ENCODE measurements at places on chromosomes 1 and 21.

- DNase-seq = no peak
These were observed 31.0 kb downstream of the FBXO42 start for GRCh38 chr1:16321176-16321867.

- DNase-seq = no peak
These were observed 52.5 kb downstream of the ETS2 start for GRCh38 chr21:38858026-38858811.

- no peak for DNase-seq
These were observed 789 bp upstream of the PTPN14 start for GRCh38 chr1:214552174-214552608.

DNA sequence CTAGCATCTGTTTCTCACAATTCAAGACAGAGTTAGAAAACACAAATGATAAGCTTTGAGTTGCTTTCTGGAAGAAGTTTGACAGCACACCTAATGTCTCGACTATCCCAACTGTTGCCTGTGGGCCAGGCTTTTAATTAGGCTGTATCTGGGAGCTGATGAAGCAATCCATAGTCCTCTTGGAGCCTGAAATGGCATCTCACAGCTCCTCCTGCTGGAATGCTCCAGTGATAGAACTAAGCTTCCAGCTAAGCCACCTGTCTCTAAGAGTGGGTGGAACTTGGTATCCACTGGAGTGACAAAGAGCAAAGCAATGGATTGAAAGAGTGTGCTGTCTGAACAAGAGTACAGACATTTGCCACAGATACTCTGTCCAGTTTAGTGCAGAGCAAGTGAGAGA lies 605.3 kb upstream of the NR5A2 start:
- DNase-seq = no peak

DNA sequence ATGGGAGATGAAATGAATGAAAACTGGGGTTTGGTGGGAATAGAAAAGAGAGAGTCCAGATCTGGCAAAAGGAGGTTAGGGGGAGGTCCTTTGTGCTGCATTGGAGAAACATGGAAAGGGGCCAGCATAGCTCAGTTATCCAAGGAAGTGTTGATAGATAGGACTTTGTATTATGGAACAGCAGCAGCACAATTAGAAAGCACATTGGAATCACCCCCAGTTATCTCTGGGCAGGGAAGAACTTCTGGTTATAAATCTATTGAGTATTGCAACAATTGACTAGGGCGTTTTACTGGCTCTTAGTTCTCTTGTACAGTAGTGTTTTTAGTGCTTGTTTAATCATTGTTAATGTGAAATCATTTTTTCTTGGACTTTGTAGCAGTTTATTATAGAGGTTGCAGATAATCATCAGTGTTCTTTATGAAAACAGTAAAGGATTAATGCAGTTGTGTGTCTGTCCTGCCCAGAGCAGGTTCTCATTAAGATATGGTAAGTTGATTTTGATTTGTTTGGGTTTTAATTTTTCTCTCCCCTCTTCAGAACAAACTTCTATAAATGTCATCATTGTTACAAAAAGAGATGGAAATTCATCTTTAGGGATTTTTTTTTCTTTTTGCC lies 76.6 kb downstream of the NR5A2 start:
- DNase-seq = no peak

- no peak for DNase-seq
These were observed 14.0 kb upstream of the ALX3 start for GRCh38 chr1:110084227-110085078.

- no peak for DNase-seq
These were observed 3.1 kb downstream of the PRXL2B start for GRCh38 chr1:2589431-2590232.

DNA sequence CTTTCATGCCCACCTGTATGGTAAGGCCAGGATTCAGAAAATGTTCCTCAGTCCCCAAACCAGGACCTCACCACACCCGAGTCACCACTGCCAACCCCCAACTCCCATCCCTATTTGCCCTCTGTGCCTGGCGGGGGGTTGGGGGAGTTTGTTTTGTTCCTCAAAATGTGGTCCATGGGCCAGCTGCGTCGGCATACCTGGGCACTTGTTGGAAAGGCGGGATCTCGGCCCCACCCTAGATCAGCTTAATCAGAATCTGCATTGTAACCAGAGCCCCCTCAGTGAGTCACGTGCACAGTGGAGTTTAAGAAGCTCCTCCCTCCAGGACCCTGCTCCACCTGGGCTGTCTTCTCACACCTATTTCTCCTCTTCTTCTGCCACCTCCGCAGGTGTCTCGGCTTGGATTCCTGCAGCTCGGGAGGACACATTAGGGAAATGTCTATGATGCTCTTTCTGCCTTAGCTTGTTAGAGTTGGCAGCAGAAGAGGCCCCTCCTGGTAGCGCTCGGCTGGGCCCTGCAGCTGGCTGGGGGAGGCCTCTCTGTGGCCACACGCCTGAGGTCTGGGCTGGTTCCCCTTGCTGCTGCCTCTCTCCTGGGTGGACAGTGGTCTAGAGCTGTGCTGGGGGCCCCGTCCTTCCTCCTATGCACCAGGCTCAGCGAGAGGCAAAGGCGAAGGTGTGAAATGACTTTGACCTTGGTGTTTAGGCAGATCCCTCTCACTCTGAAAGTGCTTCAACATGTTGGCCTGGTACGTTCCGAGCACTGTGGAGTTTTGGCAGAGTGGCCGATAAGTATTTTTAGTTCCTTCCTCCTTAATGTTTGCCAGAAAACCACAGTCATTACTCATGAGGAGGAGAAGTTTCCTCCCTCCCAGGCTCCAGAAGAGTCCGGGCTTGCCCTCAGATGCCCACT lies 41.8 kb upstream of the CAMTA1 start:
- peak; percentile 33 for DNase-seq

DNA sequence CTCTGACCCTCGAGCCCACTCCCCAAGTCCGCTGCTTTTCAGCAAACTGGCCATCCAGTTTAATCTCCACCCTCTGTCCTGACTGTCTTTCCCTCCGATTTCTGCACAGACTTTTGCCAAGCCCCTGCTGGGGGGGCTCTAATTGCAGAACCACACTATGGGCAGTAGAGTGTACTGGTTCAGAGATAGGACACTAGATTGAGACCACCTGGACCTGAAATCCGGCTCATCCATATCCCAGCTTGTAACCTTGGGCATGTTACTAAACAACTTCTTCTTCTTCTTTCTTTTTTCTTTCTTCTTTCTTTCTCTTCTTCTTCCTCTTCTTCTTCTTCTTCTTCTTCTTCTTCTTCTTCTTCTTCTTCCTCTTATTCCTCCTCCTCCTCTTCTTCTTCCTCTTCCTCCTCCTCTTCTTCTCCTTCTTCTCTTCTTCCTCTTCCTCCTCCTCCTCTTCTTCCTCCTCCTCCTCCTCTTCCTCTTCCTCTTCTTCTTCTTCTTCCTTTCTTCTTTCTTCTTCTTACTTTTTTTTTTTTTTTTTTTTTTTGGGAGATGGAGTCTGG lies 7.7 kb downstream of the LRRC71 start:
- DNase-seq = no peak

DNA sequence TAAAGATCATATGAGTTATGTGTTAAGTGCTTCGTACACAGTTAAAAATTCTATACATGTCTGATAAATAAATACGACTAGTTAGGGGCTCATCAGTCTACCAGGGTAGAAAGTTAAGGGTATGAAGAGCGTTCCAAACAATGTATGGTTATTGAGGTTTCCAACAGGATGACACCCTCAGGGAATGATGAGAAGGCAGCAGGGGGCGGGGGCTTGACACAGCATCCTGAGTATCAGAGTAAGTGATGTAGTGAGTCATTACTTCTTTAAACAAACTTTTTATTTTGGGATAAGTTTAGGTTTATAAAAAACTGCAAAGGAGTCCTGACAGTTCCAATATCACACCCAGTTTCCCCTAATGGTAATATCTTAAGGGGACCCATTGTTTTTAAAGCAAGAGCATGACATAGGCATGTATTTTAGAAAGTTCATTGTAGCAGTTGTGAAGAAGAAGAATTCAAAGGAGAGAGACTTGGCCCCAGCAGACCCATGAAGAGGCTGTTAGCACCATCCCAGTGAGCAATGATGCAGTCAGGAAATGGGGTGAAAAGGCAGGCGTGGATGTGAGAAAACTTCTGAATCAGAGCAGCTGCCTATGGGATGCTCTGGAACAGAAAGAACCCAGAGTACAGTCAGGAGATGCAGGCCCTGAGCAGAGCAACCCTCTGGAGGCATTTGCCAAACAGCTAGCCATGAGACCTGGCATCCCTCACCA lies 15.0 kb upstream of the PSMB2 start:
- DNase-seq = no peak

- DNase-seq = no peak
These were observed at the start of gene FCN3 for GRCh38 chr1:27374362-27375086. FCN3 (minus strand) TSS chr1:27374824; CDS start chr1:27374818, 6 bp downstream.

DNA sequence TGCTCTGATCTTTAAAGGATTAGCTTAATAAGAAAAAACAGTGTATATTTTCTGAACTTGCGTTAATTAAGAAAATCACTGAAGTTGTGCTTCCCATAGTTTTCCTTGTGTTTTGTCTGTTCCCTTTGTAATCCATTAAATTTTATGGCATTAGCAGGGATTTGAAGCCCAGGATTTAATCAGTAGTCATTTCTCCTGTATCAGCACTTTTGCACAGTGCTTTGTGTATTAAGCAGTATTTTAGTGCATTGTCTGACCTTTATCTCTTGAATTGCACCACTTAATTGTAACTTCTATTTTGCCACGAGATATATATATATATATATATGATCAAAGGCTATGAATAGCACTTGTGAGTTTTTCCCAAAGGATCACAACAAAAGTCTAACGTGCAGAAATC lies 133.7 kb downstream of the S1PR1 start:
- no peak for DNase-seq

GRCh38 chr1:212214325-212214724 lies 70.9 kb upstream of the PPP2R5A start:
- no peak for DNase-seq

GRCh38 chr1:226491093-226491850 lies 57.3 kb upstream of the STUM start:
- no peak for DNase-seq

All from T-helper 1 cell (primary cell).